ENCODE measurements at places on chromosomes 12 and 14. TPM values are rescaled to one million over a fixed set of nuclear protein-coding genes. Genes with fewer than 3 reads are reported as not detected.
A peak's percentile ranks its signal among the peaks of the same experiment; 100 is the strongest.

DNA sequence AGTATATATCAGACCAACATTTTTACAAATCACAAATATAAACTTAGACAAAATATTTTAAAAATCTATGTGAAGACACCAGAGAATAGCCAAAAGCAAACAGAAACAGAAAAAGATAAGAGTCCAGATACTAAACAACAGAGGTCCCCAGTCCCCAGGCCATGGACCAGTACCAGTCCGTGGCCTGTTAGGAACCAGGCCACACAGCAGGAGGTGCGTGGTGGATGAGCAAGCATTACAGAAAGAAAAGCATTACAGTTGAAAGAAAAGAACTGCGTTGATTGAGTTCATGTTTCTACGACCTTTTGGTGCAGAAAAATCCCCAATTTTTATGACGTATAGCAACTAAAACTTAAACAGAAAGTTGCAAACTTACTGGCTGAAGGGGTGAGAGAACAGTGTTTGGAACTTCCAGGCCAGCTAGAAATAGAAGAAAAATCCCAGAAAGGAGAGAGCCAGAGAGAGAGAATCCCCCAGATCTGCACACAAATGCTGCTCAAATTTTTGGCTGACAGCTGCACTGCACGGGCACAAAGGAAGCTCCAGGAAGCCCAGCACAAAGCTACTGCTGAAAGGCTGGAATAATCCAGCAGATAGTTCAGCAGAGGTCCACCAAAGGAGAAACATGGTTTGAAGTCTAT, 159.6 kb upstream of the C14orf180 start:
- DNase-seq: no peak

DNA sequence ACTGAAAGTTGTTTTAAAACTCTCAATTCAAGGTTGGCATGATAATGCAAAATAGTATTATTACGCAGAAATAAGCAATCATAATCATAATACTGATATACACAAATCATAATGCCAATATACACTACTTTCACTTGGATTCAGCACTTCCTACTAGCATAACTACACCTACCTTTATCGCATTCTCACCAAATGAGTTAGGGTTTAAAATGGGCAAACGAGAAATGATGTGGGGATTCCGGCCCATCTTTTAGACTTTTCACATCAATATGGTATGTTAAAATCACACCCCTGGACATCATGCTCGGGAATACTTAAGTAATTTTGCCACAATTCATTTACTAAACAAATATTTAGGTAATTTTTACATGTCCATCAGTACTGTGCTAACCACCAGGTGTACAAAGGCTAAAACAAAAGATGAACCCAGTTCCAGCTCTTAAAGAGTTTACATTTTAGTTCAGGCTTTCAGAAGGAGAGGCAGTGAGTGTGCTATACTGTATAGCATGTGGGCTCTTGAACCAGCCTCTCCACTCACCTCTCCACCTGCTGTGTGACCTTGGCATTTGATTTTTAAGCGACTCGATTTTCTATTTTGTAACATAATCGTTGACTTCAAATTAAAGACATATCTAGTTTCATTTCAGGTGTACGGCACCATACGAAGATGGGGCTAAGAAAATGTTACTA, 1.1 kb upstream of the USP15 start:
- DNase-seq: no peak

DNA sequence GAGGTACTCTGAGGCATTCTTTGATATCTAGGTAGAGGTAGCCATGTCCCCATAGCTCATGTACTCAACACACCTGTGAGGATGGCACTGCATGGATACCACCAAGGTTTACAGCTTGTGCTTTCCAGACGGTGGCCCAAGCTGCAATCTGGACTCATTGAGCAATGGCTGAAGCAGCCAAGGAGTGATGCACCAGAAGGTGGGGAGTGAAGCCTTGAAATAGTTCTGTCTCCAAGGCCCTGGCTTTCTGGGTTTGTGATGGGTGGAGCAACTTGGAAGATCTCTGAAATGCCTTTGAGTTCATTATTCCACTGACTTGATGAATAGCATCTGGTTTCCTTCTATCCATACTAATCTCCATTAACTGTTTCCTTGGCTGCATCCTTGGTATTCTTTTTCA, 290.0 kb upstream of the NOVA1 start:
- DNase-seq: no peak

DNA sequence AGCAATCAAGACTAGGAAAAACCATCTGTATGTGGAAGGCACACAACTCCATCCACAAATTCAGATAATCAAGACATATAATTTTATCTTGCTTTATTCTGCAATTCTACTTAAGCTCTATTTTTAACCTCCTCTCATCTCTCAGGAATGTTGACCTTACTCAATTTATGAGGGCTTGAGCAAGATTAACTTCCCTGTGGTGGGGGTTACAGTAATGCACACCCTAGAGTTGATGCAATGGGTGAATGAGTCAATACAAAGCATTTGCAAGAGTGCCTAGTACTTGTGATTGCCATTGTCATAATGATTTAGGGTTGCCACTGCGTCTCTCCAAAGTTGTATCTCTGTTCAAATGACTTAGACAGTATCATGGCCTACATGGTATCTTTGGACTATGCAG, 1598.4 kb upstream of the TMEM132C start:
- DNase-seq: no peak

GRCh38 chr12:111276146-111276545, 92.7 kb downstream of the PHETA1 start:
- no peak for DNase-seq

DNA sequence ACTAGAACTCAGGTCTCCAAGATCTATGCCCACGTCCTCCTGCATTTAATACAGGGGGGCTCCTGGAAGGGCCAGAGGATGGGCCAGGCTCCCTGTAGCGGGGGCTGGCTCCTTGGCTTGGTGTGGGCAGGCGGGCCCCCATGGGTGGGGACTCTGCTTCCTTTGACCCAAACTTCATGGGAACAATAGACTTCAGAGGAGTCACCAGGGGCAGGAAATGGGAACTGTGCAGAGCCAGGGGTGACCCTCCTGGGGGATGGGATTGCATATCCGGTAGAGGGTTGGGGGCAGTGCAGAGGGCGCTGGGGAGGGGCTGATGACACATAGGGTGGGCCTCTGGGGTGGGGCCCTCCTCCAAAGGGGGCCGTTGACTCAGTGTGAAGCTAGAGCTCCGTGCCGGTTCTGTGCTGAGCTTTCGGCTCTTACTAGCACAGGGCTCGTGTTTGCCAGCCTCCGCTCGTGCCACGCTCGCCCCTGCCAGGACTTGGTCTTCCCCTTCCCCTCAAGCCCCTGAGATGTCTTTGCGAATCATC, 4.6 kb downstream of the TEAD4 start:
- peak; percentile 54 for DNase-seq

DNA sequence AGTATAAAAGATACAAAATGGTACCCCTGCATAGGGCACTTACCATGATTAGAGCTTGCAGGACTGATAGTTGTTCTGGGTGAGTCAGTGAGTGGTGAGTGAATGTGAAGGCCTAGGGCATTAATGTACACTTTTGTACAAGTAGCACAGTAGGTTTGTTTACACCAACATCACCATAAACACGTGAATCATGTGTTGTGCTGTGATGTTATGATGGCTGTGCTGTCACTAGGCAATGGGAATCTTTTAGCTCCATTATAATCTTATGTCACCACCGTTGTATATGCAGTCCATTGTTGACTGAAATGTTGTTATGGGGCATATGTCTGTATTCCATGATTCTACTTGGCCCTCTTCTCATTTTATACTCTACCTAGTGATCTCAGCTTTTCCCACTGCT, 11.8 kb downstream of the NUBPL start:
- DNase-seq: no peak

- no peak for DNase-seq
Observed at GRCh38 chr12:89468017-89468416, 56.6 kb downstream of the GALNT4 start.

GRCh38 chr14:32561520-32561919, 232.4 kb downstream of the AKAP6 start:
- DNase-seq: no peak

DNA sequence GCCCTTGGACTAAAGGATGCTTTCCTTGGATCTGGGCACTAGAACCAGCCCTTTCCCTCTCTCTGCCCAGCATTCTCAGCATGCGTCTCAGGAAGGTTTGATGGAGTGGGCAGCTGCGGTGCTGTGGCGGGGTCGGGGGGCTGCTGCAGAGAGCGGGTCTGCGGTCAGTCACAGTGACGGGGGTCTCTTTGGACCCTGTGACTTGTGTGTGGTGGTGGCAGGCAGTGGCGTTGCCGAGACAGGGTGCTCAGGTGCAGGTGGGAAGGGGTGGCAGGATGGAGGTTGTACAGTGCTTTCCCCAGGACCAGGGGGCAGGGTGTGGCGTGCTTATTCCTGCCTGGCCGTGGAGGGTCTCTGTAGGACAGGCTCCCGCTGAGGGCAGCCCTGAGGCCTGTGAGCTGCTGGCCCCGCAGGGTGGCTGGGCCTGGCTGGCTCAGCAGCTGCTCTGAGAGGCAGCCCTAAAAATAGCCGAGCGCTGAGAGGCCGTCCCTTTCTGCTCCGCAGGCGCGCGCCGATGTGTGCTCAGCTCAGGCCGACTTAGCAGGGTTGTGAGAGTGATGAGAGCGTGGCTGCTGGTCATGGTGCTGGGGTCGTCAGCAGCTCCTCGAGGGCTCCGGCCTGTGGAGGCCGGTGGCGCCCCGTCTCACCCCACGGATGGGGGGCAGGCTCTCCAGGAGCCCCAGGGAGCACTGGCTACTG, 9.7 kb downstream of the PACS2 start:
- DNase-seq: peak; percentile 65

- no peak for DNase-seq
Observed at GRCh38 chr12:103834942-103835341, 6.1 kb downstream of the NT5DC3 start.

- DNase-seq: peak; percentile 34
Observed at GRCh38 chr12:115504306-115505290, 772.9 kb downstream of the MED13L start.

DNA sequence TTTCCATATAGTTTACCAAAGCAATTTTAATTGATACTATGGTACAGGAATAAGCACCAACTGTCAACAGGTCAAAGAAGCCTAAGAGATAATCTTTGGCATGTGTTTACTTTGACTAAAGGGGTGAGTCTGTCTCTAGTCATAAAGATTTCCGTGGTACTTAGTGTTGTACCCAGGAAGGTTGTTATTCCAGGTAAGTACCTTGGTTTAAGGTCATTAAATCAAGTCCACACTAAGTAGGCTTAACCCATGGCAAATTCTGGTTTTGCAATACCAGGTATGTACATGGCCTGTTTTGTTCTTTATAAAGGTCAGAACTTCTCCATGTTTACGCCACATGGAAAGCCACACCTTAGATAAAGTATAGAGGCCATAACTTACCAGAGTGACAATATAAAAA, 10.0 kb downstream of the MAX start:
- no peak for DNase-seq

- no peak for DNase-seq
Observed at GRCh38 chr12:80707126-80707829, at the start of gene MYF6. MYF6 (plus strand) TSS chr12:80707634; CDS start chr12:80707720, 86 bp downstream.

DNA sequence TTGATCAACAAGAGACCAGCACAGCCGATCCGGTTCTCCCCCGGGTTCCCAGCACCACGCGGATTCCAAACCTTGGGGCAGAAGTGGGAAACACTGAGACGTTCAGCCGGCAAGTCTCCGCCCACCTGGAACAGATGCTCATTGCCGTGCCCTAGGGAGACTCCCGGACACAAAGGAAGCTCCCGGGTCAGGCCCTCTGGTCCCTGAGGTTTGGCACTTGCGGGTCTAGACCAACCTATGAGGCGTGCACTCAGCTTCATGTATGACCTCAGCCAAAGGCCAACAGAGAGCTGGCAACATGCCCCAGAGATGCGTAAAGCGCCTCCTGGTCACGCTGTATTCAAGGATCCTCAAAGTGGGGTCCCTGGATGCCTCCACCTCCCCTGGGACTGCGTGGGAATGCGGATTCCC, 2.5 kb downstream of the RIMBP2 start:
- no peak for DNase-seq

DNA sequence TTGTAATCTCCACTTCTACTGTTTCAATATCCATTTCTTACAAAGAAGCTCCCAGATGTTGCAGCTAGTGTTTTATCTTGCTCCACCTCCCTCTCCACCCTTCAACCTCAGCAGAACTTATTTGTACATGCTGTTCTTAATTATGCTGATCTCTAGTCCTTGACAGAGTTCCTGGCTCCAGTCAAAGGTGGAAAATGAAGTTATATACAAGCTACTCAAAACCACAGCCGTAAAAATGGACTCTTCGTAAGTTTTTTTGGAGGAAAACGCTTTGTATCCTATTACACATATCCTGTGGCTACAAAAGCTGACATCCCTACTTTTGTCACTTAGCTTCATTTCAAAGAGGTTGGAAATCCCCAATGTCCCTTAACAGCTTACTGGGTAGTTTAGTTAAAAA, 1.3 kb downstream of the CLEC1A start:
- DNase-seq: no peak

DNA sequence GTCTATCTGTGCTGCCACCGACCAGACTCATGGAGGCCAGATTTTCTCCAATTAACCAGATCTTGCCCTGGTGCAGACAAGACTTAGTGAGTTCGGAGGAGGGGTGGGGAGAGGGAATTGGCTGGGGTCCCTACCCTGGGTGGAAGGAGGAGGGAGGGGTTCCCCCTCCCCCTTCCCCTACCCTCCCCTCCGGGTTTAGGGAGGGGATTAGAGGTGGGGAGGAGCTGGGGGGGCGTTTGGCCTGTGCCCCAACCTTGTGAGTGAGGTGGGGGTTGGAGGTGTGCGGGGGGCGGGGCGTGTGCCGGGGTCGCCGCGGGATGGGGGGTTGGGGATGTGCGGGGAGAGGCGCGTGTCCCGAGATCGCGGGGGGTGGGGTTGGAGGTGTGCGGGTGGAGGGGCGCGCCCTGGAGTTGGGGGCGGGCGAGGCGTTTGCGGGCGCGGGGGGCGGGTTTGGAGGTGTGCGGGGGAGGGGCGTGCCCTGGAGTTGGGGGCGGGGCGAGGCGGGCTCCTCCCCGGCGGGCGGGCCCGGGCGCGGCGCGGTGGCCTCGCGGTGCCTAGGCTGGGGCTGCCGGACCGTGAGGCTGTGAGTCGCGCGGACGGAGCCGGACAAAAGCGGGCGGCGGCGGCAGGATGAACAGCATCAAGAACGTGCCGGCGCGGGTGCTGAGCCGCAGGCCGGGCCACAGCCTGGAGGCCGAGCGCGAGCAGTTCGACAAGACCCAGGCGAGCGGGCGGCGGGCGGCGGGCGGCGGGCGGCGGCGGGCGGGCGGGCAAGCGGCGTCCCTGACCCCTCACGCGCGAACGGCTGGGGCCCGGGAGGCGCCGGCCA, at the start of gene HIP1R:
Gene HIP1R, plus strand, starts transcription at position 537 of the 829 bp plus-strand sequence. Its CDS starts 94 bp downstream, at position 631.
- DNase-seq: no peak

GRCh38 chr14:100117633-100118395, 41.6 kb downstream of the DEGS2 start:
- DNase-seq: no peak

TPH2 gene
- not detected for total RNA-seq

OR4K5 gene
- total RNA-seq: not detected

RAD9B gene
- total RNA-seq: 1.3 TPM

CHST11 gene
- total RNA-seq: 16.9 TPM

ANKRD33 gene
- total RNA-seq: not detected

MYF6 gene
- total RNA-seq: not detected

IFI27 gene
- 147 TPM for total RNA-seq

TMEM30B gene
- total RNA-seq: 2.4 TPM

SLC6A15 gene
- total RNA-seq: not detected

YY1 gene
- 46.0 TPM for total RNA-seq

EFS gene
- total RNA-seq: 5.0 TPM

LARP4 gene
- total RNA-seq: 39.2 TPM

All from heart left ventricle (tissue), 16 donors.